Fibroblast of skin of right quadriceps (primary cell): ENCODE measurements at places on chromosomes 6 and 20.

DNA sequence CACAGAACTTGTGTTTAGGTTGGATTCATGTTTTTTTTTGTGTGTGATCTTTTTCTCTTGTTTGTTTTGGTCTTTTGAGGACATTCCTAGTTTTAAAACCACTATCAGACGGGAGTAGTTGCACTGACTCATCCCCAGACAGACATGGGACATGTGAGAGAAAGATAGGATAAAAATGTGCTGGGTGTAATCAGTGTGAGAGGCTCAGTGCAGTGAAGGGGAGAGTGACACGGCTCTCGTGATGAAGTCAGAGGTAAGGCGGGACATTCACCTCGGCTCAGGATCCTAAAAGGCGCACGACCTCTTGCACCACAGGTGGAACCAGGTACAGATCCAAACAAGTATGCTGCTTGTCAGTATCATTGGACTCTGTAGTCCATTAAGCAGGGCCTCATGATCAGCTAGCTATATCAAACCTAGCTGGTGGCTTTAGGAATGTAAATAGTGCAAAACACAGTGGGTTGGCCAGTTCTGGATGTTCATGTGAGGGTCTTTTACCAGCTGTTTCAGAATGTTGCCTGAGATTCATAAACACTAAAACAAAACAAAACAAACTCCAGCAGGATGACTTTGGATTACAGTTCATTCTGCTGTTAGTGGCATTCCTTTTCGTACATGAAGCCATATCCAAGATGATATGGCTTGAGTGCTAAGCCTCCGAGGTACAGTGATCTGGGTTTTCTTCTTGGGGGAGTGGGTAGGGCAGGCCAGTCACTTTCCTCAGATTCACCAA is 18.0 kb downstream of the FOXO3 start:
- peak; percentile 51 for DNase-seq

DNA sequence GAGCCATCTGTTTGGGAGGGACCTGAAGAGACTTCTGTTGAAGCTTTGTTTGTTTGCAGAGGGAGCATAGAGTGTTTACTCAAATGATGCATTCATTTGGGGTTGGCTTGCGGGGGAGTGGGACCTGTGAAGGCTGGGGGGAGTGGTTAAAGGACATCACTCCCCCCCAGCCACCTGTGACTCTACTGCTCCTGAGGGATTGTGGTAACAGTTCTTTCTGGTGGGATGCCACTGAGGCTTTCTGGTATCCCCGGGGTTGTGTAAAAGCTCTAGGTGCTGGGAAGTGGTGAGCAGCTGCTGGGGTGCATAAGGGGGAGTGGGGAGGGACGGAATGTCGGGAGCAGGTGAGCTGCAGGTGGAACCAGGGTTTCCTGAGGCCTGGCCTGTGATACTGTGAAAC is 239.2 kb upstream of the QKI start:
- DNase-seq, result no peak

GRCh38 chr6:33451606-33452005 is 2.8 kb upstream of the ZBTB9 start:
- DNase-seq, result no peak

DNA sequence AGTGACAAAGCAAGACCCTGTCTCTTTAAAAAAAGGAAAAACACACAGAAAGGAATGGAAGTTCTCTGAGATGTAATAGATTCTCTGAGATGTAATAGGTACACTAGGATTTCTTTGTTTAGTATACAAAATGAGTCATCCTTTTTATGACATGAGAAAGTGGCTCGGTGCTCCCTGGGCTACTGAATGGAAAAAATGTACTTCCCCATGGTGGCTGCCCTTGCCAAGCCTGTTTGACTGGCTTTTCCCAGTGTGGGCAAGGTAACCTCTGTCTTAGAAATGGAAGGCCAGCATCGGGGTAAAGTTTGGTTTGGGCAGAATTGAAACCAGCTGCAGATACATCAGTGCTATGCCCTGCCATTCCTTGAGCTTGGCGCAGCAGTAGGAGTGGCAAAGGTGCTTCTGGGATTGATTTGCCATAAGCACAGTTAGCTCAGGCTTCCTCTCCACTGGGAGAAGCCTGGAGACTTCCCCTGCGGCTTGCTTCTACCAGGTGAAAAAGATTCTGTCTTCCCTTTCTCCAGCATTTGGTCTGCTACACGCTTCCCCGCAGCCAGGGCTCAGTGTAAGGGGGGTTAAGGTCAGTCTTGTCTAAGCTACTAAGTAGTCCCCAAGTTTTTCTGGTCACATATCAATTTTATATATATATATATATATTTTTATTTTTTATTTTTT is 24.5 kb downstream of the ARFGEF2 start:
- DNase-seq, result peak; percentile 13

DNA sequence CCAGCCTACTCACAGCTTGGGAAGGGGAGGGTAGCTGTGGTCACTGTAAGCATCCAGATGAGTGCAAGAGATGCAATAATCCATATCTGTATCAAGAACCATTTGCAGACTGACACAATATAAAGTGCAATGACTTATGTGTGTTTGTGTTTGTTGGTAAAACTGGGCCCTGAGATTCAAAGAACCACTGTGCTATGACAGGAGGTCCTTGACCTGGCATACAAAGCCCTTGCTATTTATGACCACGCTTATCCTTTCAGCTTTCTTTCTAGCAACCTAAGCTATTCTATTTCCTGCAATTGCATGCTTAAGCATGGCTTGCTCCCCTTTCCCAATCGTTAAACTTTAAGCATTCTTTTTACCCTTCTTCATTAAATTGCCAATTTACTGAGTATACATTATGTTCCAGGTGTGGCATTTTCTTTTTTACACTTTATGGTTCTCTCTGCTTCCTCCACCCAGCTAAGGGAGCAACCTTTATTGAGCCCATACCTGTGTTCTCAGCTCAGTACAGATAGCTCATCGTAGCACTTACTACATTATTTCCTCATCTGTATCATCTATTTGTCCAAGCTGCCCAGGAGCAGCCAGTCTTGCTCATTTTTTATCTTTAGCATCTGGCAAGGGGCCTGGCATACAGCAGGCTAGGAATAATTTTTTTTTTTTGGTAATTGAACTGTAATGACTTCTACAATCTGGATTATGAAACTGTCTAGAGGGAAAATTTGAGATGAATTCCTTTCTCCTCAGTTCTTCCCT is 3.5 kb downstream of the MCUR1 start:
- DNase-seq, result no peak

DNA sequence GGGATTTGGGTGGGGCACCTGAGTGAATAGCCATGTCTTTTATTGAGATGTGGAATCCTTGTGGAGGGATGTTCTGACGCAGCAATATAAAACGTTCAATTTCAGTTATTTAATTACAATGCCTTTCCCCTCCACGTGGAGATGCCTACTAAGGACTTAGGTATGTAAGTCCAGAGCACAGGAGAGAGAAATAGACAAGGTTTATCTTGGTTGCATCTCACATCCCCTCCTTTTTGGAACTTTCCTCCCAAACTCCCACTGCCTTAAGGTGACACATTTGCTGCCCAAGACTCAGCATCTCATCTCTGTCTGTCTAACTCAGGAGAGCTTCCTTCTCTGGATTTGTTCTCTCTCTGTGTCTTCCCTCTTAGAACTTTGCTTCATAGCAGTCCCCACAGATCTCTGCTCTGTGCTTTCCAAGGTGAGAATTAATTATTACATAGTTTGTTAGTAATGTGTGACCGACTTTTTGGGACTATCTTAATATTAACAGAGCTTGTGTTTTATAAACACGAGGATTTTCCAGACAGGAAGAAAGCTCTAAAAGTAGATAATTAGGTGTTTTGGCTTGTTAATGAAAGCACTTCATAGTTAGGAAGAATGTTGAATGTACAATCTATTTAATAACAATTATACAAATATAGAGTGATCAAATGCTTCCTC is 52.6 kb downstream of the COL19A1 start:
- DNase-seq, result no peak

DNA sequence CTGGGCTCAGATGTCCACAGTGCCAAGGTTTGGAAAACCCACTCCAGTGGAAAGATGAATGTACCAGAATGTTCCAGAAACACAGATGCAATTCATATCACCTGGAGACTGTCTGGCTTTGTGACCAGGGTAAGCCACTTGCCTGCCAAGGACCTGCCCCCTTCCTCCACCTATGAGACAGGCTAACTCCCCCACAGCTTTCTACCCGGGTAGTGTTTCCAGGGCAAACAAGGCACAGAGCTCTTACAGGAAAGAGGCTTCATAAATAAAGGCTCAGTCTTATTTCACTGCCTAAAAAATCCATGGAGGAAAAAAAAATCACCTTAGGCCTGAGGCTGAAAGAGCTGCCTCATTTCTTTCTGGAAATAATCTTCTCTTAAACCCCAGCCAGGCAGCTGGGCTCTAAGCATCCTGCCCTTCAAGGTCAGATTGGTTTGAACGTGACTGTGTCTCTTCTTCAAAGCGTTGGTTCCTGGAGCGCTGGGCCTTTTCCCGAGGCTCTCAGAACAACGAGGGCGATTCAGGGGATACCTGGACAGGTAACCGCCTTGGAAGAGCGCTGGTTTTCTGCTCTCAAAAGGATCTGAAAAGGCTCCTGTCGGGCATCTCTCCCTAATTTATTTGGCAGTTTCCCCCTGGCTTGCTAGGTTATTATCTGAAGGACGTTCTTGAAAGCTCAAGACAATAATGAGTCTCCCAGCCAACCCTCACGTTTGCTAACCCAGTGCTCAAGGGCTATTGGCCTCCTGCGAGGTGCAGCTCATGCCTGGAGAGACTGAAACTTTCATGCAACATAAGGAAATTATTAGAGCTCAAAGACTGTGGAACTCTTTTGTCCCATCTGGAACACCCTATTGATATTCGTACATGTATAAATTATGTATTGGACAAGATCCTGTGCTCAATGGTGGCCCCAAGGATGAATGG is 199.2 kb upstream of the PMEPA1 start:
- DNase-seq, result no peak

GRCh38 chr6:116008470-116009243 is 52.0 kb downstream of the FRK start:
- peak; percentile 84 for DNase-seq

- DNase-seq, result peak; percentile 16
Observed at GRCh38 chr6:72218125-72218524, 331.8 kb downstream of the RIMS1 start.

DNA sequence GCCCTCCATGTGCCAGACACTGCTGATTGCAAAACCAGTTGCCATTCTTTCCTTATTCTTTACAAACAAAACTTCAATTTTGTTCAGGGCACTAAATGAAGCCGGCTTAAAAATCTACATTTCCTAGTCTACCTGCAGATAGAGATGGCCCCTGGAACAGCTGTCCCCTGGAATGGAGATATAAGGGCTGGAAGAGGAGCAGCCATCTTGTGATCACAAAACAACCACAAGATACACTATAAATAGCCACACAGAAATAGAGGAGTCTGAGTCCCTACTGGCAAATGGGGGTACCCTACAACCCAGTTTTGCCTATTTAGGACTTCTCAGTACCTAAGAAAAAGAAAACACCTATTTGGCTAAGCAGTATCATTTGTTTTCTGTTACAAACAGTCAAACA is 115.9 kb upstream of the BEND6 start:
- no peak for DNase-seq

DNA sequence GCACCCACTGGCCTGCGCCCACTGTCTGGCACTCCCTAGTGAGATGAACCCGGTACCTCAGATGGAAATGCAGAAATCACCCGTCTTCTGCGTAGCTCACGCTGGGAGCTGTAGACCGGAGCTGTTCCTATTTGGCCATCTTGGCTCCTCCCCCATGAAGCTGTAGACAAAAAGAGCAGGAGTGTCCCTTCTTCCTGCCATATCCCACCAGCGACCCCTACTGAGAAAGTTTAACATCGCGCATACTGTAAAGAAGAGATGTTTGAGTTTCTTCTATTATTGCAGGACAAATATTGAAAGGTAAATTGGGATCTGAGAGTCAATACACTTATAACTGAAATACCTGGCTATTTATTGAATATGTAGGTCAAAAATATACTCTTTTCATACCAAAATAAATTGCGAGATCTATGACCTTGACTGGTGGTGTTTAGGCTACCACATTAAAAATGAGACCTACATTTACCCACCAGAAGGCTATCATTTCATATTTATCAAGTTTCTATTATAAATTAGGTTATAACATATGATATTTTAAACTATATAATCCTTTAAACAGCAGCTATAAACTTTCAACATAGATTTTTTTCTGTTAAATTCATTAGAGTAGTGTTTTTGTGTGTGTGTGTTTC is 586.3 kb downstream of the HTR1B start:
- DNase-seq, result peak; percentile 26

GRCh38 chr20:6040540-6040939 is 13.3 kb downstream of the LRRN4 start:
- no peak for DNase-seq

- no peak for DNase-seq
Observed at GRCh38 chr20:47028487-47028886, 133.8 kb downstream of the EYA2 start.

- DNase-seq, result no peak
Observed at GRCh38 chr6:135266675-135267074, 85.6 kb downstream of the MYB start.

- no peak for DNase-seq
Observed at GRCh38 chr6:38542031-38542430, 97.7 kb downstream of the BTBD9 start.

DNA sequence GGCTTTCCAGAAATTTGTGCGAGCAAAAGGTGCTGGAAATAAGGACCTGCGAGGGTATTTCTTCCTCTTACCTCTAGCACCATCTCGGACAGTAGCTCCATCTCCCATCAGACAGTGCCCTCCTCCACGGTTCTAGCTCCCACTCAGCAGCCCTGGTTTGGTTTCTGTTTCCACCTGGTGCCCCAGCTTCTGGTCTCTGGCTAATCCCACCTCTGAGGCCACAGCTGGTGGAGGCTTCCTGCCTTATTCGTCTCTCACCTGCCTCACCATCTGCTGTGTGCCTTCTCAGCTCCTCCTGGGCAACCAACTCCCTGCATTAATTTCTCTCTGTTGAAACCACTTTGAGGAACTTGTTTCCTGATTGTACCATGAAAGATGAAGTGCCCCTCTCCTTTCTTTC is 162.4 kb upstream of the CDYL start:
- DNase-seq, result no peak
